ENCODE measurements at places on chromosomes 3 and 15.
A peak's percentile ranks its signal among the peaks of the same experiment; 100 is the strongest.

DNA sequence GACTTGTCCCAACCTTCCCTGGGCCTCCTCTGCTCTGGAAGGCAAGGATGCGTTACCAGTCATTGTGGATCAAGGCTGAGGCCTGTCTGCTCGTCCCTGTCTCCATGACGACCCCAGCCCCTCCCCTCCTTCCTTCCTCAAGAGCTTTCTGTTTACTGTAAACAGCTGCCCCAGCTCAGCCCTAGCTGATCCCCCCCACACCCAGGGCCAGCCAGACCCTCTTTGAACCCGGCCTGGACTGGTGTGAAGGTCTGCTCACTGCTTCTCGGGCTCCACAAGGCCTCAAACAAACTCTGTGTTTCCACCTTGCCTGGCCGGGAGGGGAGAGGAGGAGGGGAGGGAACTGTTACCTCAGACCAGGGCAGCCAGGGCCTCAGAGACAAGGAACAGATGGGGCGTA lies 16.9 kb downstream of the VPS18 start:
- DNase-seq = no peak

- DNase-seq = no peak
These were observed 317.8 kb upstream of the SLITRK3 start for GRCh38 chr3:165513715-165514701.

DNA sequence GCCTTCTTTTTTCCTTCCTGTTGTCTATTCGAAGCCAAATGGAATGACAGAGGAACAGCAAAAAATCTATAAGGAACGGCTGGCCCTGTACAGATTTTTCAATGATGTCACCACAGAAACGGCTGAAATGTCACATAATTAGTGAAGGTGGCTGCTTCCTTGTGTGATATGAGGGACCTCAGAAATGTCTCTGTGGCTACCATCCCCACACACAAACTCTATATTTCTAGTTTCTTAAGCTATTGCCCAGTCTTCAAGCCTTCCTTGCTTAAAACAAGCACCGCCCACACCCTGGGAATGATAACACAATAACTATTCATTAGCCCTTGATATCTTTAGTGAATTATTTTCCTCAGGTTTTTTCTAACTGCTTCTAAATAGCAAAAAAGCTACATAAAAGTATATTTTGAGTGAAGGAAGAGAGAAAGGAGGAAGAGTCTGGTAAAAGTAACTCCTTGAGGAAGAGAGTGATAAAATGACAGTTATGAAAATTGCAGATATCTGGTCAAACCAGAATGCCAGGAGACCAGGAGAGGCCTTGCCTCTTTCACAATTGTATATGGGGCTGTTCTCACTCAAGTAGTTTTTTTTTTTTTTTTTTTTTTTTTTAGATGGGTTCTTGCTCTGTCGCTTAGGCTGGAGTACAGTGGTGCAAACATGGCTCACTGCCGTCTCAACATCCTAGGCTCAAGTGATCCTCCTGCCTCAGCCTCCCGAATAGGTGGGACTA lies 38.7 kb downstream of the FMN1 start:
- no peak for DNase-seq

DNA sequence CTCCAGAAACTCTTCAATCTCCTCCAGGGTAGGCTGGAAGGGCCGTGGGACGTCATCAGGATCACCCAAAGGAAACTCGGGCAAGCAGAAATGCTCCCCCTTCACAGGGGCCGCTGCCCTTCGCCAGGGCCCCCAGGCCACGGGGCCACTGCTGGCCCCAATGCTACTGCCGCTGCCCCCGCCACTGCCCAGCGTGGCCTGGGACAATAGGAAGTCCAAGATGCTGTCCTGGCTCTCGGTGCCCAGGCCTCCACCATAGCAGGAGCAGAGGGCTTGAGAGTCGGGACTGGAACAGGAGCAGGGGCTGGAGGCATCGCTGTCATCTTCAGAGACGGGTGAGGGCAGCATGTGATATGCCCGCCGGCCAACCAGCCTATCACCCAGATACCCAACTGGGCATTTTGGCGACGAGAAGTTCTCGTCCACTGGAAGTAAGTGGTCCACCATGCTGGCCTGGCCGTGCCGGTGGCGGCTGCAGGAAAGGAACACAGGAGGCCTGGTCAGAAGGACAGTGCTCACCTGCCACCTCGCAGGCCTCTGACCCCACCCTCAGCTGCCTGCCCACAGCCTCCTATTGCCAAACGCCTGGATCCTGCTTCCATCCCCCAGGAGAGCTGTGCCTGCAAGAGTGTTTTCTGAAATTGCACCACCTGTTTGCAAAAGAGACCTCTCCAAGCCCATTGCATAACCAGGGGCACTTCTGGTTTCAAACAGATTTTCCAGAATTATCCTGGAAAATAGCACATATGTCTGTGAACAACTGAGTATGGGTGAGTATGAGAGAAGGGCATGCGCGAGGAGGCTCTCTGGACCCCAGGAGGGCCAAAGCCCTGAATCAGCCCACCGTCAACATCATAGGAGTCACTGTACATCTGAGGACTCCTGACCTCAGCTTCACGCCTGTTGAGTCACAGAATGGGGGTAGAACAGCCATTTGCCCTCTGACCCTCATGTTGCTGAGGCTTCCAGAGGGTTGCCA lies 4.4 kb downstream of the KLF15 start:
- no peak for DNase-seq

DNA sequence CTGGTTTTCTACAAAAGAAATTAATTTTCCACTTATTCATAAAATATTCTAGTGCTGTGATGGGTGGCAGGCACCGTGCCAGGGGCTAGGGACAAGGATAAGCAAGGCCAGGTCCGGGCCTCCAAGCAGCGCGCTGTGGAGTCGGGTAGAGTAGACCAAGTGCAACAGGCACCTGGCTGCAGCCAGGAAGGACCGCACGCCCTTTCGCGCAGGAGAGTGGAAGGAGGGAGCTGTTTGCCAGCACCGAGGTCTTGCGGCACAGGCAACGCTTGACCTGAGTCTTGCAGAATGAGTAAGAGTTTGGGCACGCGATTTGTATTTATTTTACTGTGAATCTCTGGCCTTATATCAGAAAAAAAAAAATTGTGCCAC lies at the start of gene CASR:
TSS of gene CASR (plus strand) at position 148 of the 372 bp plus-strand sequence. CDS start 70,522 bp downstream, outside the sequence.
- DNase-seq = no peak

- peak; percentile 52 for DNase-seq
These were observed 79.4 kb upstream of the ATP11B start for GRCh38 chr3:182713743-182714517.

DNA sequence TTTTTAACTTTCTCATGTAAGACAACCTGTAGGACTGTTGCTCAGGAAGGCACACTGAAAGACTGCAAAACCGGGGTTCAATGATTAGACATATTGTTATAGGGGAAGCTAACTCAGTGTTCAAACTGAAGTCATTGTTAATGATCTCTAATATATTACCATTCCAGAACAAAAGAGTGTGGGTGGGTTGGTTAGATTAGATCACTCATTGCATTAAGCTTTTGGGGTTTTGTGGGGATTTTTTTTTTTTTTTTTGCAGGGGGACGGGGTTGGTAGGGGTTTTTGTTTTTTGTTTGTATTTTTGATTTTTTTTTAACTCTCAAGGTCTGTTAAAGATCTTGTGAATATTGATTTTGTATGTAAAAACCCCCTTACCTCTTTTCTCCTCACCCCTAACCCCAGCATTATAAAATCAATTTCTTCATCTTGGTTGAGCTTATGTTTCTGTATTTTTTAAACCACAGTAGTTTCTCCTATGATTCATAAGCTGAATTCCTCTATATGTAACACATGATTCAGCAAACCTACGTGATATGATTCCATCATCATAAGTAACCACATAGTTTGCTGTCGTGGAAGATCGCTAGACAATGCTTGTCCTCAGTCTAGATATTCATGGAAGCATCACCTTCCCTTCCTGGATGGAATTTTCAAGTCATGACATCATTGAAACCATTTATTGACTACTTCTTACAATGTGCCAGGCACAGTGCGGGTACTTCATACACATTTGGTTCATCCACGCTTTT lies 544.1 kb upstream of the MDFIC2 start:
- no peak for DNase-seq

Measured in putamen (tissue), 1 donor.